Esophagus mucosa (tissue), 1 donor: ENCODE measurements at places on chromosomes 11 and 22. TPM values are rescaled to one million over a fixed set of nuclear protein-coding genes. Genes with fewer than 3 reads are reported as not detected.

DNA sequence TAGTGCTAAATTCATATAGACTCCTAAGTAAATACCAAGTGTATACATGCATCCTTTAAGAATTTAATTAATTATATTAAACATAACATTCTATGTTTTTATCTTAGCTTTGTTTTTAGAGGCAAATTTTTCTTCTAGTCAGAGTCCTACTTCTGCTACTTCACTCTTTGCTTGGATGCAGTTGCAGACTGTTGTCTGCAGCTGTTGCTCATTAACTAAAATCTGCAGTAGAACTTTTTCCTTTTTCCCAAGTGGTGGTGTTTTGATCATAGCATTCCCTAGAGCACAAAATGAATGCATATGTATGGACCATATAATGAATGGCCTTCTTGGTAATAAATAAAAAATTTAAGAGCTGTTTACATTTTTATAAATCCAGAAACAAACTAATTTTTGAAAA is 198.3 kb downstream of the CASP12 start:
- ATAC-seq: no peak

- peak; percentile 9 for ATAC-seq
Observed at GRCh38 chr11:134252346-134253187, 585 bp downstream of the THYN1 start.

- ATAC-seq: no peak
Observed at GRCh38 chr11:9799886-9800285, 136.0 kb downstream of the SWAP70 start.

- ATAC-seq: peak; percentile 41
Observed at GRCh38 chr11:10606536-10607208, 38.2 kb upstream of the LYVE1 start.

- ATAC-seq: no peak
Observed at GRCh38 chr22:39635719-39636118, 65.2 kb downstream of the CACNA1I start.

GRCh38 chr11:45713573-45713972 is 48.2 kb upstream of the CHST1 start:
- ATAC-seq: peak; percentile 40

- no peak for ATAC-seq
Observed at GRCh38 chr11:42544726-42545125, 767.1 kb upstream of the API5 start.

DNA sequence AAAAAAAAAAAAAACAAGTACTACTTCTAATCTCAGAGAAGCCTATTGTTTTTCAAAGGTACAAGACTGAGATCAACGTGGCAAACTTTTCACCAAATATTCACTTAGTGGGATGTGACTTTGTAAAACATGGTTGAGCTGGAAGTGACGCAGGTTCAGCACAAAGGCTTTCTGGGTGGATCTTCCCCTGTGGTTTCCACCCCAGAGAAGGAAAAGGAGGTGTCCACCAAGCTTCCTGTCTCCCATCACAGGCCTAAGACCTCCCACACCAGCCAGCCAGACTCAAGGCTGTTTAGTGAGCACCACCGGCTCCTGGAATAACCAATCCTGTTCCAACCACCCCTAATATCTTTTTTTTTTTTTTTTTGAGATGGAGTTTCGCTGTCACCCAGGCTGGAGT is 5.7 kb downstream of the TMEM184B start:
- peak; percentile 12 for ATAC-seq

- no peak for ATAC-seq
Observed at GRCh38 chr22:44127356-44127755, 53.4 kb upstream of the PARVG start.

DNA sequence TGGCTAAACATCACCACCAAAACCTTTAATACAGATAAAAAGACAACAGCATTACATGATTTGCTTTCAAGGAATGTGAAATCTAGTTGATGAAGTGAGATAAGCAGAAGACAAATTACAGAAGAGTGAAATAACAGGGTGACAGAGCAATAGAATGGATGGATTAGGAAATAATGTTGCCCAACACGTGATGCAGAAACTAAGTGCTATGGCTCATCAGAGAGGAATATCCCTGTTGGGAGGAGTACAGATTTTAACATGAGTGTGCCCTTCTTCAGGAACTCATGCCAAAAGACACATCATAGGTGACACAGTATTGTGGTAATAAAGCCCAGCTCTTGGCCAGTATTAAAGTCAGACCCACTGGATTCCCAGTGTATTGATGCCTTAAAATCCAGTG is 176.6 kb upstream of the RAG2 start:
- ATAC-seq: peak; percentile 26

- ATAC-seq: no peak
Observed at GRCh38 chr11:61473370-61474012, 35.1 kb upstream of the LRRC10B start.

GRCh38 chr22:22755778-22756100 is 111.3 kb downstream of the GGTLC2 start:
- no peak for ATAC-seq

DNA sequence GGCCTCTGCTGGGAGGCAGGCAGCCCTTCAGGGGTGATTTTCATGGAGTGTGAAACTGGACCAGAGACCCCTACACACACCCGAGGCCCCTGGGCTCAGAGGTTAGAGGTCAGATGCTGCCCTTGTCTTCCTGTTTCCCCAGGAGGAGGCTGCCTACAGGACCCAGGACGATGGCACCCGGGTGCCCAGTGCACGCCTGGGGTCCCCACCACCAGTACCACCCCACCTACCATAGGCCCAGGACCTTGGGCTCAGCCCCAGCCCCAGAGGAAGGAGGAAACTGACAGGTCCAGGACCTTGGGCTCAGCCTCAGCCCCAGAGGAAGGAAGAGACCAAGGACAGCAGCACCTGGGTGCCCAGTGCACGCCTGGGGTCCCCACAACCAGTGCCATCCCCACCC is 79.2 kb downstream of the BRD1 start:
- ATAC-seq: peak; percentile 36

DNA sequence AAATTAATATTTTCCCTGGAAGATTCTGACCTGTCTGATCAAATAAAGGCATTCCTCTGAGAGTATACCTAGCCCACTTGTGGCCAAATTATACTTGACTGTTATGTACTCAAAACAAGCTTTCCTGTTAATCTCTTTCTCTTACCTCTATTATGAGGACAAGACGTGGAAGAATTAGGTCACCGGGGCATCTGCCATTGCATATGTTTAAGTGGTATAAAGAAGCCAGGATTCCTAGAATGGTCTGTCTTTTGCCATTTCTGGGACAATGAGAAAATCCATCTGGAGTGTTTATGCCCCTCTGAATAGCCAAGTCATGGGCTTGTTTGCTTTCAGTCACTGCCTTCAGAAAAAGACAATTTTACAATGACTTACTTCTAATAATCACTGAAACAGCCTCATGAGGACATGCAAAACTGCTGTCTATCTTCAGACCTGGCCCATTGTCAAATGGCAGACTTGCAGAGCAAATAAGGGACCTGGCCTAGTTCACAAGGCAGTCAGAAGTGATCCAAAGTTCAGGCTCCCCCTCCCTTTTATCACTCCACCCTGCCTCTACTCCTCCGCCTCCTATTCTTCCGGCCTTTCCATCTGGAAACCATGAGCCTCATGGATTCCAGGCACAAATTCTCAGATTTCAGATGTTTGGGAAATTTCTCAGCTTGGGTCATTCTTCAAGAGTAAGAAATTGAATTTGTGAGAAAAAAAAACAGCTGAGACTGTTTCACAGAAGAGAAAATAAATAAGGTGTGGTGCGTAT is 128.1 kb upstream of the LDLRAD3 start:
- ATAC-seq: no peak

DNA sequence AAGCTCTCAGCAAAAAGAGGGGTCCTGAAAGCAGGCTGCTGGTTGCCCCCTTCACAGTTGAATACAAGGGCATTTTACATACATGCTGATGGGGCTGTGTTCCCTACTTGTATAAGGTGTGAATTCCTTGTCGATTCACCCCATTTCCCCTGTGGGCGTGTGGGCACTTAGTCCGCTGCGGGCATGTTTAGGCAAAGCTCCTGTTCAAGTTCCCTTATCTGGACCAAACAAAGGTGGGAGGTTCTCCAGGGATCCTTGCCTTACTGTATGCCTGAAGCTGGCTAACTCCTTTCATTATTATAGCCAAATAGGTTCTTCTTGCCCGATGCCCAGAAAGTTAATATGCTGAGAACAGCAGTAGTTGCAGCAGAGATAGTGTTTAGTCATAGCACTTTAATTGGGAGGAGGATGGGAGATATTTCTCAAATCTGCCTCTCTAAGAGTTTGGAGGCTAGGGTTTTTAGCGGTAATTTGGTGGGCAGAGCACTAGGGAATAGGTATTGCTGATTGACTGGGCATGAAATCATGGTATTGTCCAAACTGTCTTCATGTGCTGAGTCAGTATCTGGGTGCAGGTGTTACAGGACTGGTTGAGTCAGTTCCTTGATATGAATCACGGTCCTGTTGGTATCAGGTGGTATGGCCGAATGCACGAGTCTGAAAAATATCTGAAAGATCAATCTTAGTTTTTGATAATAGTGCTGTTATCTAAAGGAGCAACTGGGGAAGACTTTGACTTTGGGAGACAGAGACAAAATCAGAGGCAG is 32.7 kb downstream of the METTL15 start:
- peak; percentile 99 for ATAC-seq

- ATAC-seq: peak; percentile 72
Observed at GRCh38 chr11:102293873-102294601, 23.2 kb upstream of the BIRC3 start.

NXPE2 gene
- not detected for total RNA-seq

B4GALNT4 gene
- 0.32 TPM for total RNA-seq

RIMBP3C gene
- 0.04 TPM for total RNA-seq
